Body of pancreas (tissue), 4 donors: ENCODE measurements at places on chromosomes 12 and 14. TPM values are rescaled to one million over a fixed set of nuclear protein-coding genes. Genes with fewer than 3 reads are reported as not detected.

DNA sequence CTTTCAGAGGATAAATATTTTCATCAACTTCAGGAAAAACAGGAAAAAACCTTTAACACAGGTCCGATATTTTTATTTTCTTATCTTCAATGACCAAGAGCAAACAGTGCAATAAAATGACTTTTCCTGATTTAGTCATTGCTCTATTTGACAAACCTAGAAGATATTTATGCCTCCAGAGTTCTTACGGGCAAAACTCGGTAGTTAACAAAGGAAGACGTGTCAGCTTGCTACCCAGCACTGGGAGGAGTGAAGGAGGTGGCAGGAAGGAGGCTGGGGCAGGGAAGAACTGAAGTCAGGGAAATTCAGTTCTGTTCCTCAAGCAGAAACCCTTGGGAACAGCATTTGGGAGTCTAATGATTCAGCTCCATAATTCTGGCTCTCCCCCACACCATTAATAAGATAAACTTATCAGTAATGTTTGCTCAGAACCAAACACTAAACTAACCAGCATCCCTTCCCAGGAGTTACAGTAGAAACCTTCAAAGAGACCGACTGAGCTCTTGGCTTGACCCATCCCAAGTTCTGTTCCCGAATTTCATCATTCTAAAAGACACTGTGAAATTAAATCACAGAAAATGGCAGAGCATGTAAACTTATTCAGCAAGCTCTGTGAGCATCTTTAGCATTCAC lies 163.3 kb downstream of the APAF1 start:
- no peak for DNase-seq

ADCY6 gene
- total RNA-seq: 38.6 TPM

DNA sequence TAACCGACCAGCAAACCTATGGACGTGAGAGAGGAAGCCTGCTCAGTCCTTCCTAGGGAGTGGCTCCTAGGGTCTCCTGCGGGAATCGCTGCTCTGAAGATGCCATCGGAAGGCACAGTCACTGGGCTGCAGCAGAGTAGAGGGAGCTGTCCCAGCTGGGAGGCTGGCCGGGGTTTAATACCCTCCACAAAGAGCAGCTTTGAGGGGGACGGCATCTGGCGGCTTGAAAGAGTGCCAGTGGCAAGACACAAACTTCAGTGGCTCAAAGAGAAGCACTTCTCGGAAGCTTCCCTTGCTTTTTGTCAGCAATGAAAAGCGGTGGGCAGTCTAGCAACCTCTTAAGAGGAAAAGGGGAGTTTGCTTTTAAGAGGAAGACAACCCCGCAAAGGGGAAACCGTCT lies 114.6 kb downstream of the TMEM132C start:
- DNase-seq: no peak

DNA sequence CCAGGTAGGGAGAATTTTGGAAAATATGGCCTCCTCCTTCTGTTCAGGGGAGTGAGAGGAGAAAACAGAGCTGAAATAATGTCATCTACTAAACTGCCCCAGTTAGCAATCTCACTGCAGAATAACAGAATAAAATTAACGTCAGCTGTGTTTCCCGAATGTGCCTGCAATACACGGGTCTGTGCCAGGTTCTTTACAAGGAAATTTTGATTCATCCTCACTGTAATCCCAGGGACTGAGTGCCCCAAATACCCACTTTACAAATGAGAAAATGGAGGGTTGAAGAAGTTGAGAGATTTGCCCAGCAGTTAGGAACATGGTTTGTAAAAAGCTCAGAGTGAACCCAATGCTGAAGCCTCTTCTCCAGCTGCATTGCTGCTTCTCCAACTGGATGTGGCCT lies 21.3 kb upstream of the SERPINA6 start:
- no peak for DNase-seq

ZFHX2 gene
- 0.33 TPM for total RNA-seq

AQP6 gene
- not detected for total RNA-seq
